CD4-positive, alpha-beta T cell treated with Interleukin-1 beta for 1 hour (primary cell): ENCODE measurements at places on chromosomes 3 and 15.

- DNase-seq: no peak
Observed at GRCh38 chr3:44476181-44476611, 1.3 kb downstream of the ZNF445 start.

GRCh38 chr3:25338158-25338725 is 89.8 kb upstream of the RARB start:
- no peak for DNase-seq

DNA sequence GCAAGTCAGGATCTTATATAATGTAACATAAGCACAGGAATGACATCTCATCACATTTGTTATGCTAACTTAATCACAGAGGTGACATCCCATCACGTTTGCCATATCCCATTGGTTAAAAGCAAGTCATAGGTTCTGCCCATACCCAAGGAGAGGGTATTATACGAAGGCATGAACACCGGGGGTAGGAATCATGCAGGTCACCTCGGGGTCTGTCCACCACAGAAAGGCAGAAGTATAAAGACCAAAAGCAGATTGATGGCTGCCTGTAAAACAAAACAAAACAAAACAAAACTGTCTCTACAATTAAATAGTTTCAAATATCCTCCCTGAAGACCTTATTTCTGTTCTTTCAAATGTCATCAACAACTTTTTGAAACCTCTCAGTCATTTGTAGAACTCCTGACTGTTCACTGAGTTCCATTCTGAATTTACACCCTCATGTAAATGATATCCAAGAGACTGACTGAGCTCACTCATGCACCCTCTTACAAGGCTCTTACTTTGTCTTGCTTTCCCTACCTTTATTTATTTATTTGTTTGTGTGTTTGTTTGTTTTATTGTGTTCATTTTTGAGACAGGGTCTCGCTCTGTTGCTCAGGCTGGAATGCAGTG is 22.7 kb upstream of the ZNF639 start:
- no peak for DNase-seq

DNA sequence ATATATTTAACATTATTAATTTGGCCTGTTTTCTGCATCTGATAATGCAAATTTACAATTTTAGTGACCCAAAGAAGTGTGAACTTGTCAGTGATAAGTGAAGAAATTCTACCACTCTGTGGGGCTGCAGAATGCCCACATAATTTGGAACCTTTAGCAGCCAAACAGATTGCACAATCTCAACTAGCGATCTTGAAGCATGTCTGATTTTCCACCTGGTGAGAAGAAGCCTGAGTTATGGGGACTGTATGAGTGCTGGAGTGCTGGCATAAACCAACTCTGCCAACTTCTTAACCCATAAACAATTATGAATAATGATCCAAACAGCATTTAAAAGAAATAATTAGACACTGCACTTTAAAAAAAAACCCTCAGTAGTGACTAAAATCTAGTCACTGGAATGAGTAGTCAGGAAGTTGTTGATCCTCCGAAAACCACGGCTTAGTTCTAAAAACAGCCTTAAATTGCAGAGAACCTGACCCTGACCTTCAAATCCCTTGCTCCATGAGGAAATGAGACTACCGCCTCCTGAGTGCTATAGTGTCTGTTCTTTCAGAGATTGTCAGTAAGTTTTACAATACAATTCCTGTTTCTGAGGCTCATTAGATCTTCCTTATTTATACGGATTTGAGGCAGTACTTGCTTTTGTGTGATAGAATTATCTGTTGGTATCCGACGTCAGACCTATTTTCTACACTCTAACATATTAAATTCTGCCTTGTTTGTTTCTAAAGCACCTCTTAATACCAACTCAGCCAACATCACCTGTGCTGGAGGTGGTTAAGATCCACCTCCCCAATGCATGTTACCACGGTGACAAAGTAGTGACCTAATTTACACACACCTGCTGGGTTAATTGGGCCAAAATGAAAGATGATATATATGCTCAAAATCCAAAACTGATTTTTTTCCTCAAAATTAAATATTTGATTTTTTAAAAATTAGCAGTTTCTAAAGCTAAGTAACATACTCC is 267.7 kb downstream of the ZBTB20 start:
- no peak for DNase-seq

- no peak for DNase-seq
Observed at GRCh38 chr15:90924375-90924774, 8.0 kb downstream of the HDDC3 start.
